Ovary (tissue), 10 donors: ENCODE measurements at places on chromosomes 11 and 22. TPM values are rescaled to one million over a fixed set of nuclear protein-coding genes. Genes with fewer than 3 reads are reported as not detected.

The SCO2 gene
- total RNA-seq = 4.1 TPM

The COA4 gene
- total RNA-seq = 51.0 TPM

The USP2 gene
- 5.6 TPM for total RNA-seq

The OSM gene
- 1.2 TPM for total RNA-seq

DNA sequence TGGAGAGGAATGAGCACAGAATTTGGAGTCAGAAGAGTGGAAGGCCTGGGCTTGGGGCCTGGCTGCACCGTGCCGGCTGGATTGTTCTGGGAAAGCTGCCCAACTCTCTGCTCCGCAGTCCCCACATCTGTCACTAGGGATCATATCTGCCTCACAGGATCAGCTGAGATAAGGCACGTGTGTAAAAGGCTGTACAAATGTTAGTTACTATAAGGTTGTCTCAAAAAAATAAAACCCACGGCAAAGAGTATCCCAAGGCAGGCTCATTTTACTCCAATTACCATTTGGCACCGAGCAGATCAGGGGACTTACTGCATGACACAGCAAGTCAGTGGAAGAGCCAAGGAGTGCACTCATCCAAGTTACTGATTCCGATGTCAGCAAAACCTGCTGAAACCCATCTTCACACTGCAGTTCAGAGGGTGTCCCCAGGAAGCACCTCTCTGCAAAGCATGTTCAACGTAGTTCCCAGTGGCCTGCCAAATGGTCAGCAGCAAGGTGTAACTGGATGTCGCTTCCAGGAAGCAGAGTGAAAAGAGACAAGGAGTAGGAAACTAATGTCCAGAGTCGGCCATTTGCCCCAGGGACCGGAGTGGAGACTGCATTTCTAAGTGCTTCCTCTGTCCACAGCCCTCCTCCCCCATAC lies 18.1 kb upstream of the MRTFA start:
- H3K36me3 ChIP-seq = no peaks in the 10 kb centered on the region
- no peak for DNase-seq
- H3K27ac ChIP-seq = peak overlapping the region; percentile 97
- H3K27me3 ChIP-seq = no peaks in the 10 kb centered on the region

DNA sequence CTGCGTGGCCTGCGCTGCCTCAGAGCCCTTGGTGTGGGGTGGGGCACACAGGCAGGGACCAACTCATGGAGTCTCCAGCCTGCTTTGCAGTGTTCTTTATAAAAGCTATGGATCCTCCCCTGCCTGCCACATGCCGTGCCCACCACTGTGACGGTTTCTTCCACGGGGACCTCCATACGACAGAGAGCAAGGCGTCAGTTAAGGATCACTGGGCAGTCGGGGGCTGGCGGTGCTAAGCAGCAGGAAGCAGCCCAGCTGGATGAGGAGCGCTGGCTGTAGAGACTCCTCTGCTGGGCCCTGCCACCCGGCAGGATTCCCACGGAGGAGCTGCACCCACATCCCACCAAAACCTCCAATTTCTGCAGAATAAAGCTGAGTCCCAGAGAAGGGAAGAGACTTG lies 23.1 kb upstream of the EFCAB6 start:
- H3K4me1 ChIP-seq = no peaks in the 10 kb centered on the region
- no peak overlapping the region for H3K4me3 ChIP-seq
- no peak overlapping the region for H3K27ac ChIP-seq
- no peaks in the 10 kb centered on the region for H3K36me3 ChIP-seq
- no peaks in the 10 kb centered on the region for H3K27me3 ChIP-seq

- no peak overlapping the region for H3K27ac ChIP-seq
- no peak overlapping the region for H3K4me3 ChIP-seq
- no peaks in the 10 kb centered on the region for H3K36me3 ChIP-seq
- DNase-seq = peak; percentile 21
Observed at GRCh38 chr11:77083566-77084245, 16.9 kb downstream of the CAPN5 start.

DNA sequence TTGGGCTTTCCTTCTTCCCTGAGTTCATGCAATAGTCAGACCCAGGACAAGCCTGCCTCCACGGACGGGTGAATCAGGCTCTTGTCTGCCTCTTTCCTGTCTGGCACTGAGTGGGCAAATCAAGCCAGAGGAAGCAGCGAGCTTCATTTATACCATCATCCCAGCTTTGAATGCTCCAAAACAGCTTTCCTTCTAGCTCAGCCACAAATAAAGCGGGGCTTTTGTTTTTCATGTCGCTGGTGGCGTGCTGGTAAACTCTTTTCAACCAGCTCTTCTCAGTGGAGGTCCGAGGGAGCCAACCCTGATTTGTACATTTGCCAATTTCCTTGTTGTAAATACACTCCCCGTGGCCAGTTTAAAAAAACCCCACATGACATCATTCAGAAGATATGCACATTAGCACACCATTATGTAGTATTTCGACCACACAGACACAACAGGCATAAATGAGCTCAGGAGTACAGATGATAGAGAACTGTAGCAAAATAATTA lies 8.6 kb downstream of the C11orf91 start:
- no peaks in the 10 kb centered on the region for H3K36me3 ChIP-seq
- H3K27ac ChIP-seq = peak overlapping the region; percentile 75
- DNase-seq = peak; percentile 56
- H3K27me3 ChIP-seq = no peaks in the 10 kb centered on the region

DNA sequence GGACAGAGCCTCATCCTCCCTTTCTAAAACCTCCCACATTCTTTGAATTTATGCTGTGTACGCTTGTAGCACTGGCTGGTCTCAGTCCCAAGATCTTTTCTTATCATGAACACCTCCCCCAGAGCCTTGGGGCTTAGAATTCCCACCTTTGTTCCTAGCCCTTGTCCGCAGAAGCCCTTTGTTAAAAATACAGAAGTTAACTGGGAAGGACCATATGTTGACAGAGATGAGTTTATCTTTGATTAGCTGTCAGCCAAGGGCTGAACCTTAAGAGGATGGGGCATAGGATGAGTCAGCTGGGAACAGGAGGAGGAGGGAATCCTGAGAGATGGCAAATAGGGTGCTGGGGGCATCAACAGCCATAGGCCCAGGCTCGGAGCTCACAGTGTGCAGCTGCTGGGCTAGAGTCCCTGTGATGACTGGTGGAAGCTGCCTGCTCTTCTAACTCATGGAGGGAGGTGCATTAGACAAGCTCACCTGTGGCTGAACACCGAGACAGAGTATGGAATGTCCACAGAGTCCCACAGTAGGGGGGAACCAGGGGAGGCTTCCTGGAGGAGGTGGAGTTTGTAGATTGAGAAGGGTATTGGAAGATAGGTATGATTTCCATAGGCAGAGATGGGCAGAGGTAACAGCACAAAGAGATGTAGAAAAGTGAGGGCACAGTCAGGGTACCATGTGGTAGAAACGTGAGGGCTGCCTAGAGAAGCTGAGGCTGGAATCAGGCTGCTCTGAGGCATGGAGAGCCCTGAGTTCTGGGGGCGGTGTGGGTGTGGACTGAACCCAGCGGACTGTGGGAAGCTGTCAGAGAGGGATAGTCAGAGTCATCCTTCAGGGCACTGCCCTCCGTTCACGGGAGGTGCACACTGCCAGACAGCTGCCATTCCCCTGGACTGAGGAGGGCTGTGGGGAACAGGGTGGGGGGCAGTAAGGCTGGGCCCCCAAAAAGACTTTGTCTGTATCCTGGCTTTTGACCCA lies 9.9 kb downstream of the MICAL2 start:
- H3K27ac ChIP-seq = no peak overlapping the region
- no peak for DNase-seq
- H3K27me3 ChIP-seq = no peaks in the 10 kb centered on the region

DNA sequence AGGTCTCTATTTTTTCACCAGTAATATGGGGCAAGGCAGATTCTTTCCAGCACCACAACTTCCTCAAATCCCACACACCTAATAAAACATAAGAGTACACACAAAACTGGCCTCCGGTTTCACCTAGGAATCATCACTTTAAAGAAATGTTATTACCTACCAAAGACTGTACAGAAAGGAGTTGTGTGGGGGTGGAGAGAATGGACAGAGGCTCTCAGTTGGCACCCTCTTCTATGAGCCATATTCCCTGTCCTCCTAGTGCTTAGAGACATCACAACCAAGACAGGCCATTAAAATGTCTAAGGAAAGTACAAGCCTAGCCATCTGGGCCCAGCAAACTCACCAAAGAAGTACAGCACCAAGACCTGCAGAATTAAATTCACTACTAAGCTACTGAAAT lies 56.1 kb downstream of the RBFOX2 start:
- H3K4me3 ChIP-seq = no peak overlapping the region
- peaks cover 17% of the 10 kb centered on the region for H3K4me1 ChIP-seq
- no peaks in the 10 kb centered on the region for H3K36me3 ChIP-seq
- no peak for DNase-seq
- peak overlapping the region; percentile 71 for H3K27ac ChIP-seq
